ENCODE measurements at places on chromosomes 7 and 10.

- DNase-seq: no peak
These were observed 156.4 kb downstream of the PRPF18 start for GRCh38 chr10:13743101-13743693.

- no peak for DNase-seq
These were observed 212.0 kb downstream of the MAGI2 start for GRCh38 chr7:79241288-79242060.

GRCh38 chr7:138945821-138946220, 35.4 kb downstream of the KIAA1549 start:
- no peak for DNase-seq

DNA sequence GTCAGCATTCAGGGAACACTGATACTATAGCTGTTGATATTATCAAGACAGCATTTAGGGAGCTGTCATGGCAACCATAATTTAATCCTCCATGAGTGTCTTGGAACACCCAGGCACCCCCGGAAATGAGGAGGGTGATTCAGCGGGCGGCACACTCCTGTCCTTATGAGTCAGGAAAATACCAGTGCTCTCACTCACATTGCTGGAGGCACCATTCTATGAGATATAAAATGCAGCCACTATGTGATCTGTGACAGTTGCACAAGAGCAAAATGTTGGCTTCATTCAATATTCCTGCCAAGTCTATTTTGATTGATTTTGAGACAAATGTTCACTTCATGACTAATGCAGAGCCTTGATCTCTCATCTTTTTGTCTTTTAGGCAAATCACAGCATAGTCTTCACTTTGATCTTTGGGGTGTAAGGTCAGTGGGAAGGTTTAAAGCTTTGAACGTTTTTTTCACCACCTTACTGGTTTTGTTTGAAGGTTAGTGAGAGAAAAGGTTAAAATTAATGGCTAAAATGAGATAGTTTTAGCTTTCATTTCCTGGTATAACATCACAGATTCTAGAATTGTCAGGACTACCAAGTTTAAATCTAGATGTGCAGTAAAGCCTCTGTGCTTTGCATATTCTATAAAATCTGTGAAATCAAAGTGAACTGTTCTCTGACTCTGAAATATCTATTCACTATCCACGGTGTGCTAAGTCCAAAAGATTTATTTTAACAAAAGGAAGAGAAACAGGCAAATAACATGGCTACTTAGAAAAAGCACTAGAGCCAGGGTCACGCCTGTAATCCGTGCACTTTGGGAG, 12.4 kb upstream of the ARHGAP12 start:
- DNase-seq: no peak
